Heart left ventricle (tissue), 16 donors: ENCODE measurements at places on chromosomes 7 and 10. TPM values are rescaled to one million over a fixed set of nuclear protein-coding genes. Genes with fewer than 3 reads are reported as not detected.

Gene LEP
- 4.7 TPM for total RNA-seq

- DNase-seq = no peak
Observed at GRCh38 chr10:13920031-13920430, 333.3 kb downstream of the PRPF18 start.

Gene ORAI2
- 5.8 TPM for total RNA-seq

GRCh38 chr10:34584164-34584563, 230.9 kb downstream of the PARD3 start:
- no peak for DNase-seq

DNA sequence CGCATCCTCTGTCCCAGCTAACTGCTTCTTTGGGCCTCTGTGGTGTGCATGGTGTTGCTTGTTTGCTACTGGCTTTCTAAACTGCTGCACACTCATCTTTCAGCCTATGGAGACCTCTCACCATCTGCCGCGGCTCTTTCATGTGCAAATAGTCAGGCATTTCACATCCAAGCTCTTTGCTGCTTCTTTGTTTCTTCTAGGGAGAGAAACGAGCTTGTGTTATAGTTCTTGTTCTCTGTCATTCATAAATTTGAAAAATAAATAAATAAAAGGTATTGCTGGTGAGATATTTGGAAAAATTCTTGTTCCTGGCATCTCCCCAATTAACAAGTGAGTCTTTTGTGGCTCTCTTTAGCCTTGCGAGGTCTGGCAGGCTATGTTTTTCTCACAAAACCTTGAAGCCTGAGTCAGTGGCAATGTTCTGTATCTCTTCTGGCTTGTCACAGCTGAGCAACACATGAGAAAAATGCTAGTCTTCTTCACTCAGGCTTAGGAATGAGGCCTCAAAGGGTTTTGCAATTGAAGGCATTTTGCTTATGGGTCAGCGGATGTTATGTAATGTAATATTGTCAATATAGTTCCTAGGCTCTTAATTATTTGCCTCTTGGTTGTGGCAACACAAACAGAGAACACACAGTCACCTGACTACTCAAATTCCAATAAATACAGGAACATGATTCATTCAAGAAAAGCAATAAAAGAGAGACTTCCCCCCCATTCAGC, 274.0 kb downstream of the FRMD4A start:
- DNase-seq = no peak

GRCh38 chr7:18004372-18004771, 23.3 kb downstream of the PRPS1L1 start:
- DNase-seq = no peak

- no peak for DNase-seq
Observed at GRCh38 chr7:140005754-140006503, 56.8 kb downstream of the PARP12 start.

- no peak for DNase-seq
Observed at GRCh38 chr10:24453404-24453830, 244.5 kb downstream of the KIAA1217 start.

Gene STEAP4
- 37.8 TPM for total RNA-seq

GRCh38 chr10:6247041-6247712, 44.4 kb downstream of the PFKFB3 start:
- DNase-seq = no peak

DNA sequence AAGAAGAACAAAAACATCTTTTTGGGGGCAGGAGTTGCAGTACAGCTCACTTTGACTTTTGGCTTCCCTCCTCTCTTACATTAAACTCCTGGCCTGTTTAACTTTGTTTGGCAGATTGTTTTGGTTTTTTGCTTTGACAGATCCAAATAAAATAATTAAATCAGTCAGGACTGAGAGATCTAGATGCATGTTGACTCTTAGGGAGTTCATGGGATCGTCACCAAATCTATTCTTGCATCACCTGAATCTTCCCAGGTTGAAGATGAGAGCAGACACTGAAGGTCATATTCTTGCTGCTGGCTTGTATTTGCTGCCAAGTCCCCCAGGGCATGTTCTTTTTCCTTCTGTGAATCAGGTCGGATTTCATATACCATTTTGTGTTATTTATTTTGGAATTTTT, 759.4 kb downstream of the CNTNAP2 start:
- DNase-seq = no peak

Gene LIPF
- total RNA-seq = not detected

GRCh38 chr10:128058750-128059134, 67.5 kb downstream of the MKI67 start:
- DNase-seq = no peak

- DNase-seq = no peak
Observed at GRCh38 chr7:118948508-118948907, 724.0 kb downstream of the ANKRD7 start.

GRCh38 chr10:6070660-6071059, 8.5 kb upstream of the IL2RA start:
- no peak for DNase-seq

DNA sequence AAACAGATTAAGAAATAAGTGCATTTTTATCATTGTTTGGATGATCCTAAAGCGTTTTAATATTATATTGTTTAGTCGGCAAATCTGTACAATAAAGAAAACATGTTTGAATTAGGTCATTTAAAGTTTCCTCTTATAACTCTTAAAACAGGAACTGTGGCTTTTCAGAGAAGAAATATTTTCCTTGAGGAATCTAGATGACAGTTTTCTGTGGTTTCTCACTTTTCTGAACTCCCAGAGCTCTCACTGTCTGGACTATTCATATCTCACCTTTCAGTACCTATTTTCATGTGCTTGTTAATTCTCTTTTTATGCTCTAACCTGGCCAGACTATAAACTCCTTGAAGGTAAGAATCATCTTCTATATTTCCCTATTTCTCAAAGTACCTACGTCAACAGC, 135.1 kb downstream of the CHN2 start:
- DNase-seq = no peak

DNA sequence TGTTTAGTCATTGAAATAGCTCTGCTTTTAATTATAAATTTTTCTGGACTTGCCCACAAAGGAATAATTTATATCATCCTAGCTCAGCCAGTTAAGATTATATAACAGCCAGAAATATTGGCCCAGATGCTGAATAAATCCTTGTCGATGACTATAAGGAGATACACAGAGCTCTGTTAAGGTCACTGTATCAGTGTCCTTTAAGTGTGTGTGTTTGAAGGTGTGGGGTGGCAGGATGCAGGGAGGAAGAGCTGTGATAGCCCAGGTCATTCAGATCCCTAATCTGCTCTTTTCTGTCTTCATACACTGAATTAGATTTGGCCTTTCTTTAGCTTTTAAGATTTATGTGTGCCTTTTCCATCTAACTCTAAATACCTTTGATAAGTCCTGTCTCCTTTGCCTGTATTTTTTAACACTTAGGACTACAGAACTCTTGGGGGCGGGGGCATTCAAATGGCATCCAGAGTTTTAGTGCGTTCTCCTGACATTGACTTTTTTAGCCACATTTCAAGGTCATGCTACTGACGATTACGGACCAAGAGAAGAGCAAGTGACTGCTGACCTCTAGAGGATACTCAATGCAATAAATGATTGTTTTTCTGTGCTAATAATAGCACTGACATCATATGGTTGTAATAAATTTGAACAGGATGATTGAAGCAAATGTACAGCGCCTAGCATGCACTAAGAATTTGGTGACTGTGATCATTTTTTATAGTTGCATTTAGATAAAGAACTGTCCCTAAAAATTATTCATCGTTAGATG, 172.3 kb downstream of the CACNB2 start:
- DNase-seq = no peak

- DNase-seq = no peak
Observed at GRCh38 chr10:7988989-7989388, 65.5 kb upstream of the GATA3 start.

DNA sequence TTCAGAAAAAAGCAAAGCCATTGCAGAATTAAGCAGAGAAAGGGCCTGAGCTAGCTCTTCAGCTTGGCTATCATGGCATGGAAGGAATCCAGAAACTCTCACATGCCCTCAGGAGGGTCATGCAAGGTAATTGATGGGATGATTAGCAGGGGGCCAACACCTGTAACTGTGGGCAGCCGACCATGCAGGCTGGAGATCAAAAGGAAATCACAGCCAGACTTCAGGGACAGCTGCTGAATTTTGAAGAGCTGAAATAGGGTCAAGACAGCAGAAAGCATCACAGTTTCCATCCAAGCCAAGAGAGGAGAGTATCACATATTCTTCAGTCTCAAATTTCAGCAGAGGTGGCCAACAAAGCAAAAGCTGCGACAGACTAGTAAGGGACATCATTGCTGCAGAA, 239.6 kb upstream of the STEAP1 start:
- no peak for DNase-seq

DNA sequence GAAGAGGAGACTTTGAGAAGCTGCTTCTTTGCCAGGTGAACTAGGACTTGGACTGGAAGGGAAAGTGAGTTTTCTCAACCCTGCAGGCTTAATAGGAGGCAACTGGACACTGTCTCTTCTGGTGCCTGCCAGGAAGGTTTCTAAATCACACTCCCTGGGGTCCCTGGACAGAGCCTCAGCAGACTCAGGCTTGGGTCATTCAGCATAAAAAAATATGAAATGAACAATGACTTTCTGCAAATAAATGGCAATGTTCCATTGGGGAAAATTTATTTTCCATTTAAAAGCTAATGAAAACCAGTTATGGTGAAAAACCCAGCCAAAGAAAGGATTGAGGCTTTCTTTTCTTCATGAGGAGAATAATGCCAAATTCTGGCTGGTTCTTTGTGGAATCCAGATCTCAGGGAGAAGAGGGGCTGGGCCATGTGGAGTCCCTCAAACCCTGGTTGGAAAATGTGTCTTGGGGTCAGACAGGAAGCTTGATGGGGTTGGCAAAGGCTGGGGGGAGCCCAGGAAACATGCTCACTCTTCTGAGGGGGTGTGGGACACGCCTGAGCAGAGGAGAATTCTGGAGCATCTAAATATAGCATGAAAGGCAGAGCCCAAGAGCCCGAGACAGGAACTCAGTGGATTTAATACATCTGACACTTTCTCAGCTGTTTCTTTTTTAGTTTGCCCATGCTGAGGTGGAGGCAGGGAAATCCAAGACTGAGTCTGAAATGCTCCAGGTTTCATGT, 65.2 kb upstream of the EMX2 start:
- no peak for DNase-seq

DNA sequence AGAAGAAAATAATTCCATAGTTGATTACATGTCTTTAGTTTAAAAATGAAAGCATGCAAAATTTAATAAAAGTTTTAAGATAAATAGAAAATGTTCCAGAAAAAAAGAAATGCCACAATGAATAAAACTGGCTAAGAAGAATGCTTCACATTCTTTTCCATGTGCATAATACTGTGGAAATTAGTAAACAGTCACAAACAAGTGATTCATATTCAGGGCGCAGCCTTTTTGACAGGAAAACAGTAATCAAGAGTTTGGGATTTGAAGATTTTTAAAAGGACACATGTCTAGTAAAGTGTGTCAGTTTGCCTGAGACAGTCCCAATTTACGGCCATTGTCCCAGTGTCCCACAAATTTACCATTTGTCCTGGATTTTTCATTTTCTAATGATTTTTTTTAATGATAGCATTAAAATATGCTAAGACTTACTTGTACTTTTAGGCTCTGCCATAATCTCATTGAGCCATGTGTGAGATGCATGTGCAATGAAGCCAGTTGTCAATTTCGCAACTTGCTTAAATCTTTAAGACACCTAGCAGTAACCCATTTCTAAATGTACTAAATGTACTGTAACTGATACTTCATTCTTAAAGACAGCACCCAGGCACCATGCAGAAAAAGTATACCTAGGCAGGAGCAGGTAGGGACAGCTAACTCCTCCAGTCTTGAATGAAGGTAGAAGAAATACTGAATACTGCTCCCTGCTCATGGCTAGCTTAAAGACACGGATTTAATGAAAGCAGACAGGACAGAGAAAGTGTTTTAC, 46.9 kb downstream of the ZNF438 start:
- DNase-seq = no peak

- DNase-seq = no peak
Observed at GRCh38 chr10:128950159-128950915, 516.7 kb upstream of the MGMT start.

DNA sequence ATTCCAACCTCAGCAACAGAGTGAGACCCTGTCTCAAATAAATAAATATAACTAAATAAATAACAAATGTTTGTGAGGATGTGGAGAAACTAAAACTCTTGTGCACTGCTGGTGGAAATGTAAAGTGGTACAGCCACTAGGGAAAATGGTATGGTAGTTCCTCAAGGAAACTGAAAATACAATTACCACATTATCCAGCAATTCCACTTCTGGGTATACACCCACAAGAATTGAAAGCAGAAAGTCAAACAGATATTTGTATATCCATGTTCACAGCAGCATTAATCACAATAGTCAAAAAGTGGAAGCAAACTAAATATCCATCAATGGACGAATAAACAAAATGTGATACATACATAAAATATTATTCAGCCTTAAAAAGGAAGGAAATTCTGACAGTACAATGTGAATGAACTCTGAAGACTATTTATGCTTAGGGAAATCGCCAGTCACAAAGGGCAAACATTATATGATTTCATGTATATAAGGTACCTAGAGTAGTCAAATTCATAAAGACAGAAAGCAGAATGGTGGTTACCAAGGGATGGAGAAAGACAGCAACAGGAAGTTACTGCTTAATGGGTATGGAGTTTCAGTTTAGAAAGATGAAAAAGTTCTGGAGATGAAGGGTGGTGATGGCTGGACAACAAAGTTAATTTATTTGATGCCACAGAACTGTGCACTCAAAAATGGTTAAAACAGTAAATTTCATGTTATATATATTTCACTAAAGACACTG, 9.8 kb downstream of the ARHGAP12 start:
- DNase-seq = no peak

- no peak for DNase-seq
Observed at GRCh38 chr7:128946936-128947830, 9.5 kb downstream of the IRF5 start.

Gene ANXA8
- 0.30 TPM for total RNA-seq

Gene CPA5
- not detected for total RNA-seq

GRCh38 chr10:27526242-27526641, 22.1 kb downstream of the RAB18 start:
- DNase-seq = no peak

GRCh38 chr7:126606331-126606730, 646.4 kb downstream of the GRM8 start:
- DNase-seq = no peak

GRCh38 chr7:106885652-106886051, 20.6 kb downstream of the PIK3CG start:
- no peak for DNase-seq
